ENCODE measurements at places on chromosomes 1 and 21. TPM values are rescaled to one million over a fixed set of nuclear protein-coding genes. Genes with fewer than 3 reads are reported as not detected.

DNA sequence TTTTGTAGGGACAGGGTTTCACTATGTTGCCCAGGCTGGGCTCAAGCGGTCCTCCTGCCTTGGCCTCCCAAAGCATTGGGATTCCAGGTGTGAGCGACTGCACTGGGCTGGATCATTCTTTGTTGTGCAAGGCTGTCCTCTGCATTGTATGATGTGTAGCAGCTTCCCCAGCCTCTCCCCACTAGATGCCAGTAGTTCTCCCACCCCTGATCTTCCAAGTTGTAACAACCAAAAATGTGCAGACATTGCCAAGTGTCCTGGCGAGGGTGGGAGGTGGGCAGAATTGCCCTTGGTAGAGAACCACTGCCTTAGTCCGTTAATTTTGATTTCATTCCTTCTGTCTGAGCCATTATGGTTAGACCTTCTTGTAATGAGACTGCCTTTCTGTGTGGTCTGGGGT is 7.2 kb downstream of the GALNT2 start:
- H3K27ac ChIP-seq: no peak overlapping the region
- no peaks in the 10 kb centered on the region for H3K4me1 ChIP-seq
- no peak for DNase-seq

The LAMB3 gene
- 0.62 TPM for total RNA-seq

- H3K36me3 ChIP-seq: peaks cover 18% of the 10 kb centered on the region
- no peak for DNase-seq
- H3K4me3 ChIP-seq: no peak overlapping the region
- peaks cover 33% of the 10 kb centered on the region for H3K4me1 ChIP-seq
- H3K27ac ChIP-seq: peak overlapping the region; percentile 49
Measured at GRCh38 chr21:46562964-46563607, 41.8 kb downstream of the S100B start.

The TDRD5 gene
- total RNA-seq: not detected

- H3K27ac ChIP-seq: no peak overlapping the region
- no peak overlapping the region for H3K4me3 ChIP-seq
- H3K36me3 ChIP-seq: no peaks in the 10 kb centered on the region
- no peaks in the 10 kb centered on the region for H3K27me3 ChIP-seq
- H3K4me1 ChIP-seq: no peaks in the 10 kb centered on the region
Measured at GRCh38 chr1:158681606-158682005, 4.9 kb downstream of the SPTA1 start.

DNA sequence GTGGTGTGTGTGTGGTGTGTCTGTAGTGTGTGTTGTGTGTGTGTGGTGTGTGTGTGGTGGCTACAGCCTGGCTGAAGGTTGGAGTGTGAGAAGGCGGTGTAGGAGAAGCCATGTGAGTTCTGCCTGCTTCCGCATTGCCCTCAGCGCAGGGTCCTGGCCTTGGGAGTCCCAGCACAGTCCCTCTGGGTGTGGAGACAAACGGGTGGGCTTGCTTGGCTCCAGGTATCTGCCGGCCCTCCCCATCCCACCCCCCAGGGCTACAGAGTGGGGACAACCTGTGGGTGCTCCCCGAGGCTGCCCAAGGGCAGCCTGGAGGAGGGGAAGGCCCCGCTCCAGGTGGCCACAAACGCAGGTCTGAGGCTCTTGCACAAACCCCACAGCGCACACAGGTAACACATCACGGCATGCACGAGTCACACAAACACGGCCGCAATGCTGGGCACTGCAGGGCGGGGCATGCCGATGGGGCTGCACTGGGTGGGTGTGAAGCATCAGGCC is 31.7 kb upstream of the ADARB1 start:
- no peak overlapping the region for H3K4me3 ChIP-seq
- H3K27ac ChIP-seq: no peak overlapping the region
- H3K4me1 ChIP-seq: no peaks in the 10 kb centered on the region
- no peaks in the 10 kb centered on the region for H3K27me3 ChIP-seq
- DNase-seq: no peak

DNA sequence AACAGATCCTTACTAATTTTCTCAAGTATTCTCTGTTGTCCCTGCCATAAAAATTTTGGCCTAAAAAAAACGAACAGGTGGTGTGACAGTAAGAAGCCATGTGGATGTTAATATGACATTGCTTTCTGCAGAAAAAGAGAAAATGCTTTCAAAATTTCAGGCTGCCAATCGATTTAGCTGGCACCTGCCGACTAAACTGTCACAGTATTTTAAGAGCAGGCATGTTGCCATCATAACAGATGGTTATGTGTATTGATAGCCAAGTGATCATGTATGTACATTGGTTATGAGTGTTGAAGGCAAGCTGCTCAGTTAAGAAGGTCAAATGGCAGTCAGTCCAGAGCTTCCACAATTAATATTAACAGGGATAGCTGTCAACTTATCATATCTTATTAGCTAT is 1017.0 kb downstream of the MRPL39 start:
- no peak overlapping the region for H3K4me3 ChIP-seq
- no peaks in the 10 kb centered on the region for H3K4me1 ChIP-seq
- H3K27ac ChIP-seq: no peak overlapping the region
- no peaks in the 10 kb centered on the region for H3K27me3 ChIP-seq
- no peak for DNase-seq
- no peaks in the 10 kb centered on the region for H3K36me3 ChIP-seq

The TEX38 gene
- total RNA-seq: 0.49 TPM

The CA6 gene
- total RNA-seq: 2.1 TPM

- no peak overlapping the region for H3K4me3 ChIP-seq
- H3K27me3 ChIP-seq: no peaks in the 10 kb centered on the region
- H3K36me3 ChIP-seq: no peaks in the 10 kb centered on the region
- no peak overlapping the region for H3K27ac ChIP-seq
- DNase-seq: no peak
Measured at GRCh38 chr21:15893902-15894301, 164.1 kb downstream of the USP25 start.

The RGS5 gene
- 6.0 TPM for total RNA-seq

GRCh38 chr21:41250519-41250918 is 66.1 kb upstream of the FAM3B start:
- no peak for DNase-seq
- no peak overlapping the region for H3K27ac ChIP-seq
- H3K36me3 ChIP-seq: no peaks in the 10 kb centered on the region
- H3K4me1 ChIP-seq: no peaks in the 10 kb centered on the region
- H3K4me3 ChIP-seq: no peak overlapping the region

The PCNX2 gene
- total RNA-seq: 61.8 TPM

The COL24A1 gene
- total RNA-seq: not detected

DNA sequence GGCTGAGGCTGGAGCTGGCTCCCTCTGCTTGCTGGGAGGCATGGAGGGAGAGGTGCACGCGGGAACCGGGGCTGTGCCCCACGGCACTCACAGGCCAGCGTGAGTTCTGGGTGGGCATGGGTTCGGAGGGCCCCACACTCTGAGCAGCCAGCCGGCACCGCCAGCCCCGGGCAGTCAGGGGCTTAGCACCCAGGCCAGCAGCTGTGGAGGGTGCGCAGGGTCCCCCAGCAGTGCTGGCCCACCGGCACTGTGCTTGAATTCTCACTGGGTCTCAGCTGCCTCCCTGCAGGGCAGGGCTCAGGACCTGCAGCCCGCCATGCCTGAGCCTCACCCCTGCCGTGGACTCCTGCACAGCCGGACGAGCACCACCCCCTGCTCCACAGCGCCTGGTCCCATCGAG is 164.9 kb upstream of the PLD5 start:
- H3K27me3 ChIP-seq: no peaks in the 10 kb centered on the region
- no peaks in the 10 kb centered on the region for H3K36me3 ChIP-seq
- no peaks in the 10 kb centered on the region for H3K4me1 ChIP-seq
- H3K27ac ChIP-seq: no peak overlapping the region
- no peak for DNase-seq
- no peak overlapping the region for H3K4me3 ChIP-seq

The GSTM1 gene
- total RNA-seq: not detected

- H3K27me3 ChIP-seq: peaks cover 8% of the 10 kb centered on the region
- DNase-seq: no peak
- H3K36me3 ChIP-seq: no peaks in the 10 kb centered on the region
- H3K4me3 ChIP-seq: no peak overlapping the region
- H3K4me1 ChIP-seq: no peaks in the 10 kb centered on the region
Measured at GRCh38 chr1:99645203-99645602, 710 bp upstream of the PALMD start.

DNA sequence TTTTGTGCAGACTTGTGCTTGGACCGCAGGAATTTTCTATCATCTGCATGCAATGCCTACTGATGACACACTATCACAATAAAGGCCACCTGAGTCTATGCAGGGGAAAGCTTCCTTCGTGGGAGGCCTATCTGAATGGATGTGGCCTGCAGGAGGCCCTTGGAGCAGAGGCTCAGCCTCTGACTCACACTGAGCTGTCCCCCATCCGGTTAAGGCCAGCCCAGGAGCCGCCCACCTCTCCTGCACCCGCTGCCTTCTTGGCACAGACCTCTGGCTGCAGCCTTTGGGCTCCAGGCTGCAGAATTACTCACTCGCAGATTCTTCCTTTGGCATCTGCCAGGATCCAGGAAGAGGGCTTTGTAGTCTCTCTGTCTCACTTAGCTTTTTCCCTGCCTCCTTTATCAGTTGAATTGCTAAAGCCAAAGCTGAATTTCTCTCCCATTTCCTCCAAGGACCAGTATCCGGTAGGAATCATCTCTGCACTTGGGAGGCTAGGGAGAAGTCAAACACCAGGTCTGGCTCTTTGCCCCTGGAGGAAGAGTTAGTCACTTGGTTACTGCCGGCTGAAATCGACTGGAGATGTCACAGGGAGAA is 65.1 kb upstream of the JUN start:
- H3K36me3 ChIP-seq: no peaks in the 10 kb centered on the region
- no peak for DNase-seq
- H3K27me3 ChIP-seq: no peaks in the 10 kb centered on the region
- H3K27ac ChIP-seq: no peak overlapping the region
- no peak overlapping the region for H3K4me3 ChIP-seq

The TAL1 gene
- 0.42 TPM for total RNA-seq

- H3K27ac ChIP-seq: no peak overlapping the region
- H3K4me1 ChIP-seq: no peaks in the 10 kb centered on the region
- no peaks in the 10 kb centered on the region for H3K27me3 ChIP-seq
- H3K36me3 ChIP-seq: no peaks in the 10 kb centered on the region
Measured at GRCh38 chr1:161902182-161902581, 121.5 kb downstream of the OLFML2B start.

- DNase-seq: no peak
- no peaks in the 10 kb centered on the region for H3K27me3 ChIP-seq
- H3K36me3 ChIP-seq: no peaks in the 10 kb centered on the region
- H3K27ac ChIP-seq: no peak overlapping the region
- no peak overlapping the region for H3K4me3 ChIP-seq
Measured at GRCh38 chr1:95326023-95326422, 92.0 kb downstream of the RWDD3 start.

The OR6N1 gene
- total RNA-seq: not detected
